ENCODE measurements at places on chromosomes 6 and 20. TPM values are rescaled to one million over a fixed set of nuclear protein-coding genes. Genes with fewer than 3 reads are reported as not detected.

DNA sequence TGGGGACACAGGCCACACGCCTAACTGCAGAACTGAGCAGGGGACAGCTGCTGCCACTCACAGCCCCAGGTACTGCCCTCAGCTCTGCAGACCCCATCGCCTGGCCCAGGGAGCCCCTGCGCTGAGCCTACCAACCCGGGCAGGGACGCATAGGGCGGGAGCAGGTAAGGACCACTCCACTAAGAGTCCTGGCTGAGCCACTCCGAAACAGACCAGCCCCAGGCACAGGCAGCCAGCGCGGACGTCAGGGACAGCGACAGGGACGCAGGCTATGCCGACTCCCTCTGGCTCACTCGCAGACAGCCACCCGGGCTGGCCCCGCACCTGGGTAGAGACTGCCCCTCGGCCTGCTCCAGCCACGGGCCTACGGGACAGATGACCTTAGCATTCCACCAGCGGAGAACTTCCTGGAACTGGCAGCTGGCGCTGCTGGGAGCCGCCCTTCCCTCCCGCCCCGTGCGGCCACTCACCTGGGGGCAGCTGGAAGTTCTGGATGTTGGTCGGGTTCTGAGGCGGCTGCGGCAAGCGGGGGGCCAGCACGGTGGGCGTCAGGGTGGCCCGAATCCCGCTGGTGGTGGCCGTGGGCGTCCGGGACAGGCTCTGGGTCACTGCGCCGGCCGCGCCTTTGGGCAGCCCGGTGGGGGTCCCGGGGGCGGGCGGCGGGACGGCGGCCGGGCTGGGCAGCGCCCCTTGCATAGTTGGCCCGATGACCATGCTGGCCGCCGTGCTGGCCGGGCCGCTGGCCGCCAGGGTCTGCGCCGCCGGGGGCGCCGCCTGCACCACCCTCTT lies 1.5 kb downstream of the TAF4 start:
- DNase-seq, result peak; percentile 65
- peaks cover 13% of the 10 kb centered on the region for H3K4me1 ChIP-seq
- H3K4me3 ChIP-seq, result peak overlapping the region; percentile 63
- H3K36me3 ChIP-seq, result no peaks in the 10 kb centered on the region
- no peaks in the 10 kb centered on the region for H3K27me3 ChIP-seq
- H3K27ac ChIP-seq, result no peak overlapping the region

DNA sequence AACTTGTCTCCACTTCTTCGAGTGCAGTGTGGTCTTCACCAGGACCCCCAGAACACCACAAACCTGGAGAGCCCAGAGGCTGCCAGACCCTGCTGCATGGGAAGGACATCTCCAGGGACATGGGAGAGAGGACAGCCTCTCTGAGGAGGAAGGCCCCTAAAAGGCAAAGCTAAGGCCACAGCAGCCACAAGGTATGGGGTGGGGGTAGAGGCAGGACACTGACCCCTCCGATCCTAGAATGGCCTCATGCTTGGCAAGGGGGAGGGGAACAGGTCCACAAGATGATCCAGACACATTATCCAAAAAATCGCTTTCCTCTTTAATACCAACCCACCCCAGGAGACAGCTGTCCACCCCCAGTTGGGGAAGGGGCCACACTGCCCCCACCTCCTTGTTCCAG lies 1.9 kb downstream of the B3GALT4 start:
- no peaks in the 10 kb centered on the region for H3K27me3 ChIP-seq
- H3K36me3 ChIP-seq, result peaks cover 42% of the 10 kb centered on the region
- no peak for DNase-seq
- H3K27ac ChIP-seq, result peak overlapping the region; percentile 97
- H3K4me3 ChIP-seq, result no peak overlapping the region

- H3K4me1 ChIP-seq, result peaks cover 4% of the 10 kb centered on the region
- no peak for DNase-seq
- H3K4me3 ChIP-seq, result peak overlapping the region; percentile 61
- H3K27ac ChIP-seq, result no peak overlapping the region
Observed at GRCh38 chr6:40588070-40588384, 863 bp upstream of the LRFN2 start.

ANKRD66 gene
- not detected for total RNA-seq

SNPH gene
- total RNA-seq, result 3.5 TPM

MCHR2 gene
- not detected for total RNA-seq

GPR31 gene
- total RNA-seq, result not detected
